ENCODE measurements at places on chromosomes 1 and 21. TPM values are rescaled to one million over a fixed set of nuclear protein-coding genes. Genes with fewer than 3 reads are reported as not detected.
A peak's percentile ranks its signal among the peaks of the same experiment; 100 is the strongest.

- H3K27ac ChIP-seq: no peak overlapping the region
- DNase-seq: peak; percentile 63
- no peak overlapping the region for H3K4me3 ChIP-seq
- H3K27me3 ChIP-seq: no peaks in the 10 kb centered on the region
- no peaks in the 10 kb centered on the region for H3K4me1 ChIP-seq
These were observed 25.0 kb downstream of the SZT2 start for GRCh38 chr1:43414634-43415223.

The PRRX1 gene
- 1.5 TPM for total RNA-seq

The ZNF670 gene
- 13.0 TPM for total RNA-seq

DNA sequence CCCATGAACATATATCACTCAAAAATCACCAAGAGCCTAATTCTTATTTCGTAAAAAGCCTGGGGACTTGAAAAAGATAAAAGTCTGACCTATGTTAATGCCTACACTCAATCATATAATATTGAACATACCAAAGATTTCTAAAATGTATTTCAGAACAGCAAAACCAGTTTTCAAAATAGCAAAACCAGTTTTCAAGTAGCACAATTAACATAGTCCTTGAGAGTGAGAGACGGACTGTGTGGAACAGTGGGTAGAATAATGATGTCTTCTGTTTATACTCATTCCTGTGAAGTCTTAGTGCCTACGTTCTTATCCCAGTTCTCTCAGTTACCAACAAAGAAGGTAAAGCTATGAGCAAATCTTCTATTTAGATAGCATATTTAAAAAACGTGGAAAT is 22.3 kb upstream of the RGS2 start:
- H3K4me3 ChIP-seq: no peak overlapping the region
- no peaks in the 10 kb centered on the region for H3K27me3 ChIP-seq
- no peak overlapping the region for H3K27ac ChIP-seq
- DNase-seq: no peak
- H3K36me3 ChIP-seq: no peaks in the 10 kb centered on the region
- H3K4me1 ChIP-seq: peaks cover 3% of the 10 kb centered on the region

The GRIK3 gene
- 0.38 TPM for total RNA-seq

- no peaks in the 10 kb centered on the region for H3K36me3 ChIP-seq
- peaks cover 22% of the 10 kb centered on the region for H3K4me1 ChIP-seq
- no peak for DNase-seq
- peaks cover 13% of the 10 kb centered on the region for H3K27me3 ChIP-seq
- H3K27ac ChIP-seq: no peak overlapping the region
These were observed 80.4 kb downstream of the ITPKB start for GRCh38 chr1:226658546-226659125.

DNA sequence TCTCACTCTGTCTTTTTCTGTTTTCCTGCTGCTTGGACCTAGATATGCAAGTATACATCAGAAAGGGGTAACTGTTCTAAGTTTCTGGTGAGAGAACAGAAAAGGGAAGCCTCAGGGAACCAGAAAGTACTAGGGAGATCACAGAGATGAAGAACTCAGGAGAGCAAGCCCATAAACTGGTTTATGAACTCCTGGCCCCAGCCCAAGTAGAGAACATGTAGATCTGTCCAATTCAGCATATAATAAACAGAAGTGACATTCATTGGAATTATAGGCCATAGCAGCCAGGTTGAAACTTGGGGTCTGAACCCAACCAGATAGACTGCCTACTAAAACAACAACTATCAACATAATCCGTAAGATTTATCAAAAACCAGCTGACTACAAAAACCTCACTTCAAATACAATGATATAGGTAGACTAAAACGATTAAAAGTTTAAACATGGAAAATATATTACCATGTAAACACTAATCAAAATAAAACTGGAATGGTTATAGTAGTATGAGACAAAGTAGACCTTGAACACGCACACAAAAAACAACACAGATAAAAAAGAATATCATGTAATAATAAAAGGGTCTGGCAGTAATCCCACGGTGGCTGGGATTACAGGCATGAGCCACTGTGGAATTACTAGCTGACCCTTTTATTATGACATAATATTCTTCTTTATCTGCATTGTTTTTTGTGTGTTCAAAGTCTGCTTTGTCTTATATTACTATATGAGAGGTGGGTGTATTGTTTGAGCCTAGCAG is 65.0 kb downstream of the ZSWIM5 start:
- no peak for DNase-seq
- no peak overlapping the region for H3K27ac ChIP-seq
- H3K36me3 ChIP-seq: no peaks in the 10 kb centered on the region

- no peaks in the 10 kb centered on the region for H3K36me3 ChIP-seq
- peak overlapping the region; percentile 87 for H3K27ac ChIP-seq
- peaks cover 47% of the 10 kb centered on the region for H3K4me1 ChIP-seq
- no peak for DNase-seq
- H3K4me3 ChIP-seq: peak overlapping the region; percentile 58
These were observed 355.5 kb downstream of the LMO4 start for GRCh38 chr1:87684194-87684593.

DNA sequence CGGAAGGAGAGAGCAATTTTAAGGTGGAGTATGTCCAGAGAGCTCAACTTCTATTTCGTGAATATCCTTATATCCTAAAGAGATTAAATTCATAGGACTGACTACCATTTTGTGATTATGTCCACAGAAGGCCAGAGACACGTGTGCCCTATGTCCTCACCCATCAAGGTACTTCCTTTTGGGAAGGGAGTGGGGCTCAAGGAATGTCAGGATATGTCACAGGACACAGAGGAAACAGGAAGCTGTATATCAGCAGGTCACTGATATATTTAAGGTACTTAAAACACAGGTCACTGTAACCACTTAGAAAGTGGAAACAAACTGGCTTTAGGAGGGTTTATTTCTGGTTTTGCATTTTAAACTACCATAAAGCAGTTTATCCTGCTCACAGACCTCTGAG is 184.6 kb downstream of the APP start:
- H3K4me1 ChIP-seq: peaks cover 11% of the 10 kb centered on the region
- H3K27me3 ChIP-seq: no peaks in the 10 kb centered on the region
- no peak overlapping the region for H3K4me3 ChIP-seq
- H3K27ac ChIP-seq: peak overlapping the region; percentile 82
- H3K36me3 ChIP-seq: peaks cover 33% of the 10 kb centered on the region
- no peak for DNase-seq

DNA sequence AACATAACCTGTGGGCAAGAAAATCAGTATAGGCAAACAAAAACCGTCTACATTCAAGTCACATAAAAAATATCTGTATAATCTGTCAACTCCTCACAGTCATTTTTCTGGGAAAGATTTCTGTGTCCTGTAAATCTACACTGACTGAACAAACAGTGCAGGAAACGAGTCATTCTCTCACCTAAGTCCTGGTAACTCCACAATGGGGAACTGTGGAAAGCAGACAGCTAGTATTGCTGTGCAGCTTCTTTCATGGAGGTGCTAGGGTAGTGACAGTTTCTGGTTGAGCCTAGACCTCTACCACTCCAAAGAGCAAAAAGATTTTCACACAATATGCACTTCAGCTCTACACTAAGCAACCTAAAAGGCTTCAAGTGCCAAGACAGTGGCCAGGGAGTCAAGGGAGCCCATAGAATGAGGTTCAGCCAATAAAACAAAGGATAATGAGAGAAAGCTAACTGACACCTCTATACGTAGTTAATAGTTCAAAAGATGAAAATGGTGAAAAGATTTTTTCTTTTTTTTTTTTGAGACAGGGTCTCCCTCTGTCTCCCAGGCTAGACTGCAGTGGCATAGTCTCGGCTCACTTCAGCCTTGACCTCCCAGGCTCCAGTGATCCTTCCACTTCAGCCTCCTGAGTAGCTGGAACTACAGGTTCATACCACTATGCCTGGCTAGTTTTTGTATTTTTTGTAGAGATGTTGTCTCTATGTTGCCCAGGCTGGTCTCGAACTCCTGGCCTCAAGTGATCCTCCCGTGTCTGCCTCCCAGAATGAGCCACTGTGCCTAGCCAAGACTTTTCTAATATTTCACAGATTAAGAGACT is 5.5 kb downstream of the PTP4A2 start:
- no peaks in the 10 kb centered on the region for H3K36me3 ChIP-seq
- H3K27me3 ChIP-seq: no peaks in the 10 kb centered on the region
- no peak for DNase-seq
- peak overlapping the region; percentile 63 for H3K27ac ChIP-seq

DNA sequence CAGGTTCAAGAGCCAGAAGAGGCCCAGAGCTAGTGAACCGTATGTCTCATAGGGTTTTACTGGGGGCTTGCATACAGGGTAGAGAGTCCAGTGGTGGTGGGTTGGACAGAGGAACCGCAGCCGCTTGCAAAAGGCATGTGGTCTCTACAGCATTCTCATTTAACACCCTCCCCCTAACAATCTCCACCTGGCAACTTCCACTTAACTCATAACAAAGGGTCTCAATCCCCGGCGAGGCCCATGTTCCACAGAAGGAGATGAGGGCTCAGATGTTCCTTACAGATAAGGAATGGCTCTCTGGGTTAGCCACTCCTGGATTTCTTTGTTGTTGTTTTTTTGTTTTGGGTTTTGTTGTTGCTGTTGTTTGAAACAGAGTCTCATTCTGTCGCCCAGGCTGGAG is 106.1 kb downstream of the APP start:
- H3K27ac ChIP-seq: no peak overlapping the region
- no peak for DNase-seq
- H3K4me3 ChIP-seq: no peak overlapping the region
- H3K27me3 ChIP-seq: no peaks in the 10 kb centered on the region
- H3K36me3 ChIP-seq: peaks cover 4% of the 10 kb centered on the region

DNA sequence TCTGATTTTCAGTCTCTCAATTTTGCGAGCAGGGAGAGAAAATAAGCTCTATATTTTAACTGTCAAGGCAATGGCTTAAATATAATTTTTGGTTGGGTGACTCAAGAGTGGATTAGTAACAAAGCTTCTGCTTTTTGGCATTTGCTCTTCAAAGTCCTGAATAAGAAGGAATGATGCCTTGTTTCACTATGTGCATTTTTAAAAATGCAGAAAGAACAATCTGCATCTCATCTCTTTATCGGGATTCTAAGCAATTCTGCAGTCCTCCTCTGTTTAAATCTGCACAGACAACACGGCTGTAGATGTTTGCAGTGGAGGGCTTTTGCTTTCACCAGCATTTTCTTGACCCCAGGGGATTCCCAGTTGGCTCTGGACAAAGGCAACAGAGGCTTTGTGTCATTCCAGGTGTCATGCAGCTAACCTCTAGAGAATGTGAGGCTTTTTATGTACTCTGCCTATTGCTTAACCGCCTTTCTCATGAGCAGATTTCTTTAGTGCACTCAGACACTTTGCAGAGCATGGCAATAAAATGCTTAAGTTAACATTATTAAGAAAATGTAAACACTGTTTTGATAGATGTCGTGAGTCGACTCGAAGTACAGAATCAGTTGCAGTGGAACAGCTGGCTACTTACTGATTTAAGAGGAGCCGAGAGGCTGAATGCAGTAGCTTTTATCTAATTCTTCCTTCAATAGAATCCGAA is 783.2 kb upstream of the NEGR1 start:
- peaks cover 4% of the 10 kb centered on the region for H3K36me3 ChIP-seq
- H3K4me1 ChIP-seq: peaks cover 12% of the 10 kb centered on the region
- no peaks in the 10 kb centered on the region for H3K27me3 ChIP-seq

The PWP2 gene
- 5.3 TPM for total RNA-seq

GRCh38 chr1:202852163-202852904 is 36.6 kb downstream of the RABIF start:
- DNase-seq: no peak
- peaks cover 17% of the 10 kb centered on the region for H3K36me3 ChIP-seq
- H3K27ac ChIP-seq: no peak overlapping the region
- no peaks in the 10 kb centered on the region for H3K27me3 ChIP-seq
- H3K4me1 ChIP-seq: peaks cover 2% of the 10 kb centered on the region
- H3K4me3 ChIP-seq: no peak overlapping the region

GRCh38 chr1:151945725-151946722 is 36.7 kb upstream of the THEM4 start:
- H3K27me3 ChIP-seq: no peaks in the 10 kb centered on the region
- peaks cover 32% of the 10 kb centered on the region for H3K4me1 ChIP-seq
- no peak for DNase-seq
- peaks cover 1% of the 10 kb centered on the region for H3K36me3 ChIP-seq
- peak overlapping the region; percentile 47 for H3K27ac ChIP-seq

The PROX1 gene
- total RNA-seq: 73.9 TPM

DNA sequence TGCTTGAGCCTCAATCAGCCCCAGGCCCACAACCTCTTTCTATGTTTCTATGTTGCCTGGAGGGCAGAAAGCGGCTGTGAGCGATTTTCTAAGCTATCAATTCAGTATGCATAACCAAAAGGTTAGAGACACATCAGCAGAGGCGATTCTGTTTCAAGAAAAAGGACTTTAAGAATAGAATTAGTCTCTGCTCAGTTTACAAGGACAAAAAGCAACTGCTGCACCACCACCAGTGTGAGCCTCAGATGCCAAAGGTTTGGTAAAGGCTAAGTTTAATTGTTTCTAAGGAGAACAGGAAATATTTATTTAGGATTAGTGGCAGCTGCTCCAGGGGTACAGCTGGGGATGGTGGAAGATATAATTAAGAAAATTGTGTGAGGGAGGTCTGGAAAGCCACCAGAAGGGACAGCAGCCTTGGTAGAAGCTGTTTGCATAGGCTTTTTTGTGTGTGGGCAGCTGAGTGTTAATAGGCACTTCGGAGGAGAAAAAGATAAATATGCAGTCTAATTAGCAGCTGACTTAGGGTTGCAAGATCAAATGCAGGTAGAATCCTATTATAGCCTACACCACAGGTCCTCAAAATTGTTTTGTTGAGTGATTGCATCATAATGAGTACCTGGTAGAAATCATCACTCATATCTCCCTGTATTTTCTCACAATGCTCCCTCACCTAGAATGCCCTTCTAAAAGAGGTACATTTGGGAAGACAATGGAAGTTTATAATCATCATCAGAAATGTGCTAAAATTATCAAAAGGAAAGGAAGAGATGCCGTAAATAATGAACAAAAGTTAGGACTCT is 35.8 kb downstream of the ZC3H11B start:
- DNase-seq: no peak
- no peak overlapping the region for H3K27ac ChIP-seq
- H3K27me3 ChIP-seq: no peaks in the 10 kb centered on the region
- H3K4me1 ChIP-seq: peaks cover 31% of the 10 kb centered on the region
- no peaks in the 10 kb centered on the region for H3K36me3 ChIP-seq
- no peak overlapping the region for H3K4me3 ChIP-seq
